ENCODE measurements at places on chromosomes 13 and 19.

DNA sequence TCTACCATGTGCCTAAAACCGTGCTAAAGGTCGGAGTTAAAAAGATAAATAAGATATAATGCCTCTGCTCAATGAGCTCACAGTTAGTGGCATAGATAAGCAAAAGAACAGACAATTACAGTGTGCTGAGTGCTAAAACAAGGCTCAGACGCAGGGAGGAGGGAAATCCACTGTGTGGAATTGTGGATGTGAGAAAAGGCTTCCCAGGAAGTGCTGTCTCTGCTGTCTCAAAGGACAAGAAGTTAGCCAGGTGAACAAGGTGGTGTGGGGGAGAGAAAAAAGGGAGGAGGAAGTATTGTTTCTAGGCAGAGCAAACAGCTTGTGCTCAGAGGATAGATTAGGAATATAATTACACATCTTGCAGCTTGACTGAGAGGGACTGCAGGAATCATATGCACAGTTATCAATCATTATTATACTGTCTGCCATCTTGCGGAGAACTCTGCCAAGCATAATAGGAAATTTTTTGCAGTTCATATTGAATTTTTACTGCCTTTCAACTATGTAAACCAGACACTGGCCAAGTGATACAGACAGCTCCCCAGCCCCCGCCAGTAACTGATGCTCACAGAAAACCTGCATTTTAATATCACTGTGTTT, 9.3 kb downstream of the C13orf42 start:
- DNase-seq, result no peak

DNA sequence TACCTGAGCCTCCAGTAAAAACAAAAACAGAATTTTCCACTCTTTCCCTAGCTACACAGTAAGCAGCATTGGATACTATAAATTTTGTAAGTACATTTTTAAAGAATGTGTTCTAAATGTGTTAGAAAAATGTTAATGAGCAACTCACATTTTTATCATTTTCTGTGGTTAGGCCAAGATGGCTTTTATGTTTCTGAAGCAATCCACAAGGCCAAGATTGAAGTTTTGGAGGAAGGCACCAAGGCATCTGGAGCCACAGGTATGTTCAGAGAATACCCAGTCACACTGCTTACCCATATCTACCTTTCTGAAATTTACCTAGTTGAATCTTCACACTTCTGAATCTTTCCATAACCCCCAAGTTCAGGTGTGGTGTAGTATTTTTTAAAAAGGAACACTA, 21.6 kb downstream of the SERPINE3 start:
- no peak for DNase-seq

DNA sequence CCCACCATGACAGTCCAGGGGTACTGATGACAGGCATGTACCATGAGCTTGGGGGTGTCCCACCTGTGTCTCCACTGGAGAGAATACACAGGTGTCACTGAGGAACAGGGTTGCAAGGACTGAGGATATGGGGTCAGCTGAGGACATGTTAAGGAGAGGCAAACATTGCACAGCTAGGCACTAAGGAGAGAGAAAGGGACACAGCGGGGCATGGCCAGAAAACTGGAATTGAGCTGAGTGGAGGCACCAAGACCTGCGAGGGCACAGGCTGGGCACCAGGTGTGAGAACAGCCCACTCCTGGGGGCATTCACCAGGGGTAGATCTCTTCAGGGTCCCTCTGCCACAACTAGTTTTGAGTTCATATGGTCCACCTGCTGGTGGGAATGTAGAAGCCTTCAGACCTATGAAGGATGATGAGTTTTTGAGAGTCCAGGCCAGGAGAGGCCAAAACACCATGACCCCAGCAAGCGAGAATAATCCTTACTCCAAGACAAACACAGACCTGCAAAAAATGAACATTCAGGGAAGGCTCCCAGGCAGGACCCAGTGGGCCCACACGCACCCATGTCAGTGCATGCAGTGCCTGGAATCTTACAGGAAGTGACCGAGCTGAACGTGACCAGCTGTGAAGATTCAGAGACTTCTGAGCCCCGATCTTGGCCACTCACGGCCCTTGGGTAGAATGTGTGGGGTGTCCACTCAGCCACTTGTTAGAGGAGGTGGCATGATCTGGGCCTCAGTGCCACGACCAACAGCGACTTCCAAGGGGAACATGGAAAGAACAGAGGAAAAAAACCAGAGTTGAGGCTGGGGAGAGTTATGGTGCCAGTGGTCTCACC, 1.4 kb upstream of the ZNF584 start:
- DNase-seq, result no peak

- no peak for DNase-seq
Observed at GRCh38 chr13:55155046-55155445, 1985.7 kb upstream of the PRR20A start.

- DNase-seq, result no peak
Observed at GRCh38 chr13:23235994-23236393, 55.2 kb downstream of the SGCG start.

- DNase-seq, result no peak
Observed at GRCh38 chr19:55535173-55535964, 1.6 kb downstream of the SBK2 start.

GRCh38 chr13:29573190-29573589, 22.3 kb downstream of the SLC7A1 start:
- peak; percentile 69 for DNase-seq

DNA sequence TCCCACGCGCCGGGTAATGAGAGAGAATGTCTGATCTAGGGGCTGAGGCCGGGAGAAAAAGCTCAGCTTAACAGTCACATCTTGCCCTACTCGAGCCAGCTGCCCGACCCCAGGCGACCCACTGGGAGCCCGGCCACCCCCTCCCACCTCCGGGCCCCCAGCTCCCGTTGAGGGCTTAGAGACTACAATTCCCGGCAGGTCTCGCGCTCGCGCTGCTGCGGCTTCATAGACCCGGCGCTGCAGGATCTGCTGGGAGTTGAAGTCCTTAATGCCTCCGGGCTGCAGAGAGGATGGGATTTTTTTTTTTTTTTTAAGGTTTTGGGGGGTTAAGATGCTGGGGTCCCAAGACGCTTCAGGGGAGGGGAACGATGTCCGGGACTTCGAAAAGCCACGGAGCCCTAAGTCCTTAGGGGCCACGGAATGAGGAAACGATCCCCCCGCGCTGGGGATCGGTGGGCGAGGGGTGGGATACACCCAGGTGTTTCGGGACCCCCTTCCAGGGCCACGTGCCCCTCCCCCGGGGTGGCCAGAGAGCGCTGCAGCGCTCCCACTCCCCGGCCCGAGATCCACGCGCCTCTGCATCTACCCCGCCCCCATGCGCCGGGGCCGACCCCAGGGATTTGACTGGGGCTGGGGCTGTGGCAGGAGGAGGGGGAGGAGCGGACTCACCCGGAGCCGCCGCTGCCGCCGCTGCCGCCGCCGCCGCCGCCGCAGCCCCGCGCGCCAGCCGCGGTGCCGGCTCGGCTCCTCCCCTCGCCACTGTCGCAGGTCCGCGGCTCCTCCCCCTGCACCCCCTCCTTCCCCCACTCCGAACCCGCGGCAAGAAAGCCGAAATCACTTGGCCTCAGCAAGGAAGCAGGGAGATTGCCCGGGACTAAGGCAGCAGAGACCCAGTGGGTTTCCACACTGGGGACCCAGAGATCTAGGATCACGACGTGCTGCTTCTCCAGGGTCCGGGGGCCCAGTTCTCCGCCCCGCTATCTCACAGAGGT, at the start of gene SYT3:
TSS of gene SYT3 (minus strand) at position 761 of the 992 bp plus-strand sequence. CDS start 2,470 bp downstream, outside the sequence.
- peak; percentile 29 for DNase-seq

DNA sequence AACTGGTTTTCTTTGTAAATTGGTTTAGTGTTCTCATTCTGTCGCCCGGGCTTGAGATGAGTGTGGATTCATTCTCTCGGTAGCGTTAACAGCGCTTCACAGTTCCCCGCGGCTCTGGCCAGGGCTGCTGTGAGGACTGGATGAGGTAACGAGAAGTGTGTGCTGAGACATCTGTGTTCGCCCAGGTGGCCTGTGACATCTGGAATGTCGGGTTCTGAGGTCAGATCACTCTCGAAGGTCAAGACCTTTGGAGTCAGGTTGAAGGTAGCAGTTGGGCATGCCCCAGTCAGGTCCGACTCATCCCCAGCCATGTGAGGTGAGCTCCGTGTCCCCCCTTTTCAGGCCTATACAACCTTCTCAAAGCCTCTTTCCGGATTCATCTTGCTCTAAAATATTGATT, 13.4 kb upstream of the TUBGCP3 start:
- no peak for DNase-seq

GRCh38 chr13:71603255-71603654, 263.7 kb downstream of the DACH1 start:
- DNase-seq, result no peak

GRCh38 chr19:16134510-16134909, 9.0 kb upstream of the HSH2D start:
- DNase-seq, result no peak

DNA sequence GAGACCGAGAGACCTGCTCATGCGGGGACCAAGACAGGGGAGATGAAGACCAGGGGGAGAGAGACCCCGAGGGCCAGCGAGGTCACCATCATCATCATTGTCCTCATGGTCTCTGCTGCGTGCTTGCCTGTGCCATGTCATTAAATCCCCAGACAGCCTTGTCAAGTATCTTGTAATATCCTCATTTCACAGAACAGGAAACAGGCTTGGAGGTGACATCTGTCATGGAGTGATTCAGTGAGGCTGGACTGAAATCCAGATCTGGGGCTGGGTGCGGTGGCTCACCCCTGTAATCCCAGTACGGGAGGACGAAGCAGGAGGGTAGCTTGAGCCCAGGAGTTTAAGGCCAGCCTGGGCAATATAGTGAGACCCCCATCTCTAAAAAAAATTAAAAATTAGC, 5.9 kb upstream of the NANOS2 start:
- DNase-seq, result no peak

- no peak for DNase-seq
Observed at GRCh38 chr13:43301346-43301969, 278.1 kb downstream of the DNAJC15 start.

GRCh38 chr13:74573654-74574053, 439.4 kb upstream of the KLF12 start:
- DNase-seq, result no peak

GRCh38 chr13:113460599-113460998, 7.3 kb upstream of the ADPRHL1 start:
- no peak for DNase-seq

DNA sequence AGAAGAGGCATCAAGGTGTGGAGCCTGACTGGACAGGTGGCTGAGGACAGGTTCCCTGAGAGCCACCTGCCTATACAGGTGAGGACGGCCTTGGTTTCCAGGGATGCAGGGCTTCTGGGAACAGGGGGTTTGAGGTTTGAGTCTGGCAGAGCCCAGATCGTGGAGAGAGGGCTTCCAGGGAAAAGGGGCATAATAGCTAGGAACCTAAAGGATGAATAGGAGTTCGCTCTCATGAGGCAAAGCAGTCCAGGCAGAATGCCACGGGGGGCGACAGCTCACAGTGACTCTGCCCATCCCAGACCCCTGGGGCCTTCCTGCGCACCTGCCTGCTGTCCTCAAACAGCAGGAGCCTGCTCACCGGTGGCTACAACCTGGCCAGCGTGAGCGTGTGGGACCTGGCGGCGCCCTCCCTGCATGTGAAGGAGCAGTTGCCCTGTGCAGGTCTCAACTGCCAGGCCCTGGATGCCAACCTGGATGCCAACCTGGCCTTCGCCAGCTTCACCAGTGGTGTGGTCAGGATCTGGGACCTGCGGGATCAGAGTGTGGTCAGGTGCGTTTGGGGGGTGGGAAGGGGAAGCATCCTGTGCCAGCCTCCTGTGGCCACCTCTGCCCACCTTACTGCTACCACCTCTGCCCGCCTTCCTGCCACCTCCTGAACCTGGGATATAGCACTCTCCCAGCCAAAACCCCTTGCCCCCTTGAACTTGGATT, 12.0 kb downstream of the TLE6 start:
- no peak for DNase-seq

GRCh38 chr19:51448411-51449016, 9.7 kb downstream of the SIGLEC8 start:
- no peak for DNase-seq

GRCh38 chr13:75024602-75025001, 457.4 kb downstream of the TBC1D4 start:
- no peak for DNase-seq

GRCh38 chr13:43543331-43543730, 243.4 kb downstream of the ENOX1 start:
- DNase-seq, result no peak

GRCh38 chr13:48636550-48636949, 17.2 kb upstream of the CYSLTR2 start:
- DNase-seq, result no peak

DNA sequence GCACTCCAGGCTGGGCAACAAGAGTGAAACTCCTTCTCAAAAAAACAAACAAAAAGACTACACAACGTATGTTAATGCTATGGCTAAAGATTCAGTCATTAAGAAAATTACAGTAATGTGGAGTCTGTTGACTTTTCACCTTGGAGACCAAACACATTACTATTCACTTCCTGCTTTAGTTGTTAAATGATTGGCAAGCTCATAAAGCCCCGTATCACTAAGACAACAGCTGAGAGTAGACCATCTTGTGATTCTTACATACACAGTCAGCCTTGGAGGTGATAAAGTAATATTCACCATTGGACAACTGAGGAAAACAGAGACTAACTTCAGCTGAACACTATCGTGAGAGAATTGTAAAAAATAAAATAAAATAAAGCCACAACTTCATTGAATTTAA, 86.5 kb downstream of the KCTD12 start:
- no peak for DNase-seq

DNA sequence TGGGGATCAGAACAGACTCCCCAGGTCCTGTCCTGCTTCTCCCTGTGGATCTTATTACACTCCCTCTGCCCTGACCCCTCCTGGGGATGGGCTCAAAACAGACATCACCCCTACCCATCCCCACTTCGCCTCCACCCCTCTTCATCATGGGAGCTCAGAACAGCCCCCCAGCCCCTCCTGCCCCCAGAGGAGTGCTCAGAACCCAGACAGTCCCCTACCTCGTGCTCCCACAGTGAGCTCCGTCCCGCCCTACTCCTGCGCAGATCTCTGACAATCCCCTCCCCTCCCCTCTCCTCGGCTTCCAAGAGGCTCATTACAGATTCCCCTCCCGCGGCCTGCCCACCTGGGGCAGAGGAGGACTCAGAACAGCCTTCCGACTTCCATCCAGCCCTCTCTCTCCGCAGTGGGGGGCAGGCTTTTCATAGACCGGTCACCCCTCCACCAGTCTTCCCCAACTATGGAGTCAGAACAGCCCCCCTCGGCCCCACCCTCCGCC, 6.1 kb downstream of the NXNL1 start:
- DNase-seq, result no peak

GRCh38 chr19:58518256-58519086, 1.1 kb downstream of the ZBTB45 start:
- DNase-seq, result no peak

DNA sequence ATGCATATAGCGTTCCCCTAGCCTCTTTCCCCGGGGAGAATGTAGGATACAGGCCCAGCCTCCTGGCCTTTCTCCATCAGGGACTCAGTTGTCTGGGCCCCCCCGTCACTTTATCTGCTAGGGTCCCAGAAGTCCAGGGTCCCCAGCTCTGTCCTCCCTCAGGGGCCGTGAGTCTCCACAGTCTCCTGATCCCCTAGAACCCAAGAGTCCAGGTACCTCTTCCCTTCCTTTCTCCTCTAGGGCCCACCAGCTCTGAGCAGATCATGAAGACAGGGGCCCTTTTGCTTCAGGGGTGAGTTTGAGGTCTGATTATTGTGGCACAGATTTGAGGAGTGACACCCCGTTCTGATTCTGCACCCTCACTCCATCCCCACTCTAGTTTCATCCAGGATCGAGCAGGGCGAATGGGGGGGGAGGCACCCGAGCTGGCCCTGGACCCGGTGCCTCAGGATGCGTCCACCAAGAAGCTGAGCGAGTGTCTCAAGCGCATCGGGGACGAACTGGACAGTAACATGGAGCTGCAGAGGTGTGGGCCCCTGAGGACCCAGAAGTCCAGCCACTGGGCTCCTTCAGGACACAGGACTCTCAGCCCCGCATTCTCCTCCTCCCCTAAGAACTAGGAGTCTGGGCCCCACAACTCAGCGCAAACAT, 758 bp downstream of the BAX start:
- DNase-seq, result no peak

Measured in prostate gland (tissue), 2 donors.